ENCODE measurements at places on chromosomes 2 and 18. TPM values are rescaled to one million over a fixed set of nuclear protein-coding genes. Genes with fewer than 3 reads are reported as not detected.
A peak's percentile ranks its signal among the peaks of the same experiment; 100 is the strongest.

- DNase-seq, result no peak
Measured at GRCh38 chr2:236546561-236547002, 23.0 kb upstream of the ACKR3 start.

Gene PNKD
- total RNA-seq, result 57.7 TPM

- DNase-seq, result no peak
Measured at GRCh38 chr2:148957023-148957422, 81.5 kb upstream of the LYPD6B start.

- no peak for DNase-seq
Measured at GRCh38 chr2:240510513-240511210, 47.1 kb downstream of the ANKMY1 start.

- no peak for DNase-seq
Measured at GRCh38 chr2:30684516-30684915, 122.7 kb downstream of the CAPN13 start.

Gene FBXO48
- total RNA-seq, result 0.60 TPM

- DNase-seq, result no peak
Measured at GRCh38 chr2:201180010-201180409, 2.9 kb upstream of the CASP10 start.

Gene ADNP2
- 14.7 TPM for total RNA-seq

Gene PCARE
- not detected for total RNA-seq

GRCh38 chr2:241185961-241186360, 2.5 kb upstream of the ANO7 start:
- no peak for DNase-seq

- no peak for DNase-seq
Measured at GRCh38 chr2:27805180-27805579, 33.7 kb downstream of the MRPL33 start.

DNA sequence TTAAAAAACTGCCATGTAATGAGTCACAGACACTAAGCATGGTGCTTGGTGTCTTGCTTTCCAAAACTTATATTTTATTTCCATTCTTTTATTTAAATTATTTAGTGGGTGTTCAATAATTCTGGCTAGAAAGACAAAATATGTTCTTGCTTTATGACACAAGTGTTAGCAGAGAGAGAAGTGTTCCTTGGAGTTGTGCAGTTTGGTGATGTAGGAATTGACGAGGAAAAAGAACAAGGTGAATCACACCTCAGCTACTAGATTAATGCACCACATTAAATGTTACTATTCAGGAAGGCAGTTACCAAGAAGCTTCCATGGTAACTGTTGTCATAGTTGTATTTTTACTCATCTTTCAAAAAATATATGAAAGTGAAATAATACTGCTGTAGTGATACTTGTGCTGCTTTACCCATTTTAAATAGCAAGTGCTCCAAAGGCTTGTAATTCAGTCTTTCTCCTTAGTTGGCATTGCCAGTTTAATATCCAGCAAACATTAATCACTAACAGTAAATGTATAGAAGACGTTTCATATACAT, 28.3 kb downstream of the ADAM23 start:
- DNase-seq, result no peak

DNA sequence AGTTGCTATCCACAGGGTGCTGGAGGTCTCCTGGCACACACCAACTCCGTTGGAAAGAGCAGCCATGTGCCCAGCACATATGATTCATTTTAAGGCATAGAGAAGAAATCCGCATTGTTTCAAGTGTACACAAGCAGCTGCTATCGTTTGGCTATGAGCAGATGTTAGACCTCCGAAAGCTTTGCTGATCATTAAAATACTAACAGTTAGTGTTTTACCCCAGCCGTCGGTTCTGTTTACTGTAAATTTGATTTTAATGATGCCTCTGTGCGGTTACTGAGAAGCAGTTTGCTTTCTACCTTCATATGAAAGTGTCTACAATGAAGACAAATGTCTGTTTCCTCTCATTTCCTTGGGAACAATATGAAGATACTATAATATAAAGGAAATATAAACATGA, 154.9 kb downstream of the PTGR3 start:
- DNase-seq, result no peak

Gene NYAP2
- total RNA-seq, result not detected

GRCh38 chr18:657311-658000, at the start of gene TYMS:
Gene TYMS (plus strand): TSS chr18:657653. CDS start chr18:657743, 90 bp downstream.
- DNase-seq, result peak; percentile 76

All from SJSA1 (cell line).